ENCODE measurements at places on chromosomes 13 and 19.

DNA sequence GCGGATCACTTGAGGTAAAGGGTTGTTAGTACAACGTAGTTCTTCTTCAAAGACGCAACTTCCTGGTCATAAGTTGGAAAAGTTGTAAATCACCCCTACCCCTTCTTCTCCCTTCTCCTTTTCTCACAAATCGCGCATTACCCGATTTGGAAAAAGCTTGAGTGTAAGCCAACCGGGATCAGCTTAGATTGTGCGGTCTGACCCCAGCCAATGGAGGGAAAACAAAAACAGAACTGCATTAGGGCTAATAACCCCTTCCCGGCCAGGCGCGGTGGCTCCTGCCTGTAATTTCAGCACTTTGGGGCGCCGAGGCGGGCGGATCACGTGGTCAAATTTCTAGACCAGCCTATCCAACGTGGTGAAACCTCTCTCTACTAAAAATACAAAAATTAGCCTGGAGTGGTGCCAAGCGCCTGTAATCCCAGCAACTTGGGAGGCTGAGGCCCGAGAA, 806 bp downstream of the ZNF90 start:
- no peak for DNase-seq

DNA sequence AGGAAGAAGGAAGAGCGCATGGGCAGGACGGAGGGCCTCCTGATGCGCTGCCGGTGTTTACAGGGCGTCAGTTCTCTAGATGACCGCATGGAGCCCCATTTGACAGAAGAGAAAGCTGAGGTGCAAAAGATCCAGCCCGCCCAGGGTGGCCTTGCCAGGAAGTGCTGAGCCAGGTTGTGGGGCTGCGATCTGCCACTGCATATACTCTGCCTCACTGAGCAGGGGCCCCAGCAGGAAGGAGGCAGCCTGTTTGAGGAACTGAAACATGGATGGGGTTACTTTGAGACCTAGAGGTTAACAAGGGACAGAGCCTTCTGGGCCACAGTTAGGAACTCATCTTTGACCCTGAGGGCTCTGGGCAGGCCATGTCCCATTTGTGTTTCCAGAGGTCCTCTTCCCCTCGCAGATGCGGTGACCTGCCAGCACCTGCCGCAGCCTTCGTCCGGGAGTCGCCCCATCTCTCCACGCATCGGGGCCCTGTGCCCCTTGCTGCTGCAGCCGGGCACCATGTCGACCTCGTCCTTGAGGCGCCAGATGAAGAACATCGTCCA, 3.2 kb downstream of the EPN1 start:
- DNase-seq = no peak

DNA sequence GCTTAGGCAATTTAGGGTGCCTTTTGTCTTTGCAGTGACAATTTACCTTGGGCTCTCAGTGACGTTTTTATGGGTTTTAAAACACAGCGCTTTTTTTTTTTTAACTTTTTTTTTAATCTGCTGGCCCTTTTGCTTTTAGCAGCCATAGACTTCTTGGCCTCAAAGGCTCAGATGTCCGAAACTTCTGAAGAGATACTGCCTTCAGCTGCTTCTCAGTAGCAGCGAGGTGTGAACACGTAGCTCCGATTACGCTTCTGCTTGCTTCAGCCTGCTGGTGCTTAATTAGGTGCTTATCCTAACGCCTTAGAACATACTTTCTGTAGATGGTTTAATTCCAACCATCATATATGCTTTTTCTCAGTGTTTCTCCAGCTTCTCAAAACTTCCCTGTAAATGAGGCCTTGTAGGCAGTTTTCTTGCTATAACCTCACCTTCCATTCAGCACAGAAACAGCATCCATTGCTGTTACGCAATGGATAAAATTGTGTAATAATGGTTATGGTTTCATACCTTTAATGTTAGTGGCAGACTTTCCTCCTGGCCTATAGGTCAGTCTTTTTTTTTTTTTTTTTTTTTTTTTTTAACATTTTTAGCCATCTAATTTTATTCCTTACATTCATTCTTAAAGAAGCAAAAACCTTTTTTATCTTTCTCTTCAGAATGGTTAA, 723.9 kb downstream of the GPC5 start:
- DNase-seq = no peak

DNA sequence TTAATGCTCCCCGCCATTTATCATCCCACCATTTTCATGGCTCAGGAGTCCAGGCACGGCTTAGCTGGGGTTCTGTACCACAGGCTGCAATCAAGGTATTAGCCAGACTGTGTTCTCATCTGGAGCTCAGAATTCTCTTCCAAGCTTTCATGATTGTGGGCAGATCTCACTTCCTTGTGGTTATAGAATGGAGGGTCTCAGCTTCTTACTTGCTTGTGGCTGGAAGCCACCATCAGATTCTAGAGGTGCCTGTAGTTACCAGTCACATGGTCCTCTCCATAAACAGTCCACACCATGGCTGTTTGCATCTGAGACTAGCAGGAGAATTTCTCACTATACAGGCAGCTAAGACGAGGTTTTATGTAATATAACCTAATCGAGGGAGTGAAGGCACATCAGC, 45.1 kb upstream of the SLC46A3 start:
- DNase-seq = no peak

- no peak for DNase-seq
Observed at GRCh38 chr19:13042443-13043130, 47.3 kb downstream of the NFIX start.

- DNase-seq = no peak
Observed at GRCh38 chr19:18001777-18002345, 6.1 kb upstream of the ARRDC2 start.

GRCh38 chr19:35696835-35697234, 7.5 kb upstream of the ZBTB32 start:
- DNase-seq = no peak

GRCh38 chr13:51797664-51798488, 6.1 kb downstream of the DHRS12 start:
- DNase-seq = peak; percentile 49

DNA sequence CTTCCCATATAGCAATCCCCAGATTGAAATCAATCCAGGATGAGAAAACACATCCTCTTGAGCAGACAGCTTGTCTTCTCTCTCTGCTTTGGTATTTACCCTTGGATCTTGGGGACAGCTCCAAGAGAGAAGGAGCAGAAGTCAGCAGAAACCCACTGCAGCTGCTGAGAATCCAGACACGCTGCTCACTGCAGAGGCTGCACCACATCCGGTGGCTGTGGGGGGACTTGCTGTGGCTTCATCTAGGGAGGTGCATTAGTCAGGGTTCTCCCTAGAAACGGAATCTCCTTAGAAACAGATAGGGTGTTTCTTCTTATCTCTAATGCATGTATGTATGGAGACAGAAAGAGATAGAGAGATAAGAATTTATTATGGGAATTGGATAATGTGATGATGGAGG, 2.7 kb downstream of the CYP4F12 start:
- no peak for DNase-seq

DNA sequence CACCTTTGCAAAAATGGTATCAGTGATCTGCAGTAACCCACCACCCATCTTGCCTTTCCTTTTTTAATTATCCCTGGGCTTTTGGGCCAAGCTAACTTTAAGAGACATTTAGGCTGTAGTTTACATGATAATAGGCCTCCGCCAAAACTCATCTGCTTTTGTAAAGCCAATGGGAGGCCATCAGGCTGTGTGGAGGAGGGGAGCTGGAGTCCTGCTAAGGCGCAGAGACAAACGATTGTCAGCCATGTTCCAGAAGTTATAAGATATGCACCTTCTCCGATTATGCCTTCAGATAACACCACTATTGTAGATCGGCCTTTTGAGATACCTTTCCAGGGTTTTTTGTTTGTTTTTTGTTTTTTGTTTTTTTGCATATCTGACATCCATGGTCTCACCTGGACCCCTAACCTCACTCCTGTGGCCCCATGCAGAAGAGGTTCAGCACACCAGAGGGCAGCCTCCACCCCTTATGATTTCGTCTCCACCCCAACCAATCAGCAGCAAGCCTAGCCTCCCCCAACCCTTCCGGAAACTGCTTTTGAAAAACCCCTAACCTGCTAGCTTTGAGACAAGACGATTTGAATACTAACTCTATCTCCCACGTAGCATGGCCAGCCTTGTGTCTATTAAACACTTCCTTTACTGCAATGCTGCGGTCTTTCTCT, 113.9 kb upstream of the UBL3 start:
- no peak for DNase-seq

GRCh38 chr13:39965309-39965708, 309.8 kb downstream of the COG6 start:
- no peak for DNase-seq

- DNase-seq = no peak
Observed at GRCh38 chr13:27283906-27284493, 13.4 kb downstream of the RASL11A start.

DNA sequence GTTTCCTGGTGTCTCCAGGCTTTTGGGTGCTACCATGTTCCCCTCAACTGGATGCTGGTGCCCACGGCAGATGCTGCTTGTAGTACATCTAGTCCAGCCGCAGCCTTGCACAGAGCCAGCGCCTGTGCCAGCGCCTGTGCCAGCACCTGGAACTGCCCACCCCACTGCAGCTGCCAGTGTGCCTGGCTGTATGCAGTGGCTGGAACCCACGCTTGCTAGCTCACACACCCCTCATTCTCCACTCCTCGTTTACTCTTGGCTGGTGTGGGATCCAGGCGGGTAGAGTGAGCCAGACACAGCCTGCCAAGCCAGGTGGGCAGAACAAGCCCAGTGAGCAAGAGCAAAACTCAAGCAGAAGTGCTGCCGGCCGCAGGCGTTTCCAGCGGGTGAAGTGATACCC, 428.6 kb downstream of the SLITRK1 start:
- DNase-seq = no peak

GRCh38 chr13:65470781-65471180, 1759.4 kb downstream of the PCDH9 start:
- no peak for DNase-seq

DNA sequence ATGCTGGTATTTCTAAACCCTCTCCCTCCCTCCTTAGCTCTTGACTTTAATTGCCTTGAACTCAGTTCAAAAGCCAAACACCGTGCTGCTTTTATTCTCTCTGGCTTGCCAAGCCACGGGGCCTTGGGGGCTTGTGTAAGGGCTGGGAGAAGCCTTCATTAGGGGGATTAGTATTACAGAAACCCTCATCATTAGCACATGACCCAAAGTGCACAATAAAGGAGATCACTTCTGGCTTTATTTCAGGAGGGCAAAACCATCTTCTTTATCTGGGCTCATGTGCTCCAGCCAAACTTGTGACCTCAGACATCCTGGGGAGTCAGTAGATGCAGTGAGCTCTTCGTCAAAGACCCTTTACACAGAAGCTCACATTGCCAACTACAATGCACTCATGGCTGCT, at the start of gene DCT:
TSS of gene DCT (minus strand) at position 67 of the 400 bp plus-strand sequence. CDS start 427 bp downstream, outside the sequence.
- no peak for DNase-seq

- DNase-seq = no peak
Observed at GRCh38 chr19:28828276-28828870, 384.6 kb downstream of the UQCRFS1 start.

GRCh38 chr13:76556627-76557026, 329.6 kb downstream of the KCTD12 start:
- DNase-seq = no peak
